ENCODE measurements at places on chromosomes 13 and 19.

GRCh38 chr19:41997851-41998229 lies 3.8 kb upstream of the ATP1A3 start:
- H3K27me3 ChIP-seq, result peaks cover 86% of the 10 kb centered on the region
- no peak for DNase-seq
- H3K4me3 ChIP-seq, result no peak overlapping the region
- H3K27ac ChIP-seq, result no peak overlapping the region

DNA sequence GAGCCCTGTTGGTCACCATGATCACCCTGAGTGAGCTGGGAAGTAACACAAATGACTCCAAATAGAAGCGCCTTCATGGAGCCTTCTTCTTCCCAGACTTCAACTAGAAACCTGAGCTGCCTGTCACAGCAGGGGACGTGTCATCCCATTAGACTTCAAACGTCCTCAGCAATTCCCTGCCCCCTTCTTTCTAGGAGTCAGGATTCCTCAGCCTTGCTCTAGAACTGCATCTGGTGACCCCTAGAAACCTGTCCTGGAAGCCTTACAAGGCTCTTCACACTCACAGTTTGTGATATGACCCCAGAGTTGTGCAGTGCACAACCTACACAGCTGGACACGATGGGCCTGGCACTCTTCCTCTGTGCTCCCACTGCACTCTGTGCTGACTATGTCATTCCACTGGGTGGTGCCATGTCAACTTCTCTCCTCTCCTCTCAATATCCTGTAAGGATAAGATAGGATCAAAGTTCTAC lies 23.6 kb upstream of the TTYH1 start:
- H3K27me3 ChIP-seq, result peaks cover 47% of the 10 kb centered on the region
- peaks cover 2% of the 10 kb centered on the region for H3K4me1 ChIP-seq
- H3K36me3 ChIP-seq, result no peaks in the 10 kb centered on the region
- H3K27ac ChIP-seq, result no peak overlapping the region
- DNase-seq, result no peak
- no peak overlapping the region for H3K4me3 ChIP-seq

GRCh38 chr19:1365319-1366269 lies 18.1 kb upstream of the NDUFS7 start:
- H3K4me3 ChIP-seq, result no peak overlapping the region
- no peak overlapping the region for H3K27ac ChIP-seq
- no peak for DNase-seq
- H3K36me3 ChIP-seq, result peaks cover 19% of the 10 kb centered on the region
- H3K4me1 ChIP-seq, result peaks cover 12% of the 10 kb centered on the region

- H3K36me3 ChIP-seq, result peaks cover 7% of the 10 kb centered on the region
- no peak overlapping the region for H3K27ac ChIP-seq
- no peaks in the 10 kb centered on the region for H3K4me1 ChIP-seq
- H3K4me3 ChIP-seq, result no peak overlapping the region
These were observed 9.8 kb downstream of the PPP1R15A start for GRCh38 chr19:48881741-48882657.

DNA sequence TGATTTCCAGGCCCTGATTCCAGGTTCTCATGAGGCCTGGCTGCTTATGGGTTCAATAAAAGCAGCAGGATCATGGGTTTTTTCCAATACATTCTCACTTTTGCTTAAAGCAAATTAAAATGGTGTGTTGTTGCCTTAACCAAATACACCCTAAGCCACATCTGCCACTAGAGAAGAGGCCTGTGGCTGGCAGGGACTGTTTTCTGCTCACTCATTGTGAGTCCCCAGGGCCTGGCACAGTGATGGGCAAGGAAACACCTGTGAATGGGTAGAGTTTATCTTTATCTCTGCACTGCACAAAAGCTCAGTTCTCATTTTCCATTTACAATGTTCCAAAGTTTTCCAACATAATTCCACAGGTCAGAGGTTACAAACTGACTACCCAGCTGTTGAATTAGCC lies 726.0 kb downstream of the UQCRFS1 start:
- peaks cover 3% of the 10 kb centered on the region for H3K4me1 ChIP-seq
- DNase-seq, result no peak
- no peak overlapping the region for H3K4me3 ChIP-seq
- no peaks in the 10 kb centered on the region for H3K27me3 ChIP-seq
- H3K27ac ChIP-seq, result no peak overlapping the region

- H3K27ac ChIP-seq, result no peak overlapping the region
- peaks cover 16% of the 10 kb centered on the region for H3K4me1 ChIP-seq
- H3K36me3 ChIP-seq, result peaks cover 14% of the 10 kb centered on the region
- peaks cover 20% of the 10 kb centered on the region for H3K27me3 ChIP-seq
- DNase-seq, result no peak
These were observed 2.1 kb downstream of the RNF225 start for GRCh38 chr19:58397533-58398037.

DNA sequence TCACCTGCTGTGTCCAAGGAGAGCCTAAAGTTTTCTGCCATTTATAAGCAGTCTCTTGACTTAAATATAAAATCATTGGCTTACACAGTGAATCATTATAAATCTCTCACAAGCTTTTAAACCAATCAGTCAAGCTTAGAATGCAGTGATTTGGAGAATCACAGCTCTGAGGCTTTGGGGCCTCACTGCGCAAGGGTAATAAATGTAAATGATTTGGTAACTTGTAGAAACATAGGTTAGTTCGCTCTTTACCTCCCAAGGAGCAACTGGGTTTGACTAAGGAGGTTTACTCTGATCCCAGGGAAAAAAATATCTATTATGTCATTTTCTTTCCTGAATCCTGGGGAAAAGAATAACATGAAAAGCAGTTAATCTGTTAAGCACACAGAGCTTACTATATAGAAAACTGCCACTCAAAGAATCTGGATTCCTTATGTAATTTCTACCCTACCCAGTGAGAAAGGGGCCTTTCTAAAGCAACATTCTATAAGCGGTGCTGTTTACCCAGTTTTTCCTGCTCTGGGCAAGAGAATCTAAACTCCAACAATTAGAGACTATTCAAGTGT lies 128.2 kb downstream of the MZT1 start:
- no peak for DNase-seq
- H3K4me1 ChIP-seq, result peaks cover 21% of the 10 kb centered on the region
- no peak overlapping the region for H3K27ac ChIP-seq
- no peaks in the 10 kb centered on the region for H3K36me3 ChIP-seq

DNA sequence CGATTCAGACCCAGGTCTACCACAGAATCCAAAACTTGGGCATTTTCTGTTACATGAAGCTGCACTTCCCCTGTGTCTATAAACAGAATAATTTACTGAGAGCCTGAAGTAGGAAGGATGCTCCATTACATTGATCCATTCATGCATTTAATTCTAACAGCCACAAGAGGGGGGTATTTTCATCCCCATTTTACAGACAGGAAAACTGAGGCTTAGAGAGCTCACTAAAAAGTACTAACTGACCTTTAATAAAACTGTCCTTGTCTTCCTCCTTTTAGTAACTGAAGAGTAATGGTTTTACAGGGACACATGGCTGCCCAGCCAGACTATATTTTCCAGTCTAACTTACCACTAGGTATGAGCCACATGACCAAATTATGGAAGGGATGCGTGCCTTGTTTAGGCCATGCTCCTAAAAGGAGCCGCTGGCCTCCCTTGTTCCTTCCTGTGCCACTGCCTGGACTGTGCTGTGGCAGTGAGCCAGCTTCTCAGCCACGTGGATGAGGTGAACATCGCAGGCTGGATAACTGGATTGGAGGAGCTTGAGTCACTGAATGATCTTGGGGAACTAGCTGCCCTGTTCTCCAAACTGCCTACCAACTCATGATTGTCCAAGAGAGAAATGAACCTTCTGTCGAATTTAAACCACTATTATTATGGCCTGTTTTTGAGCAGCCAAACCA lies 108.3 kb downstream of the DOCK9 start:
- no peaks in the 10 kb centered on the region for H3K4me1 ChIP-seq
- no peak overlapping the region for H3K4me3 ChIP-seq
- no peak overlapping the region for H3K27ac ChIP-seq

- peak overlapping the region; percentile 96 for H3K27ac ChIP-seq
- peak; percentile 78 for DNase-seq
- peaks cover 35% of the 10 kb centered on the region for H3K36me3 ChIP-seq
- peaks cover 44% of the 10 kb centered on the region for H3K4me1 ChIP-seq
These were observed 5.2 kb downstream of the TRIP10 start for GRCh38 chr19:6744381-6745301.

DNA sequence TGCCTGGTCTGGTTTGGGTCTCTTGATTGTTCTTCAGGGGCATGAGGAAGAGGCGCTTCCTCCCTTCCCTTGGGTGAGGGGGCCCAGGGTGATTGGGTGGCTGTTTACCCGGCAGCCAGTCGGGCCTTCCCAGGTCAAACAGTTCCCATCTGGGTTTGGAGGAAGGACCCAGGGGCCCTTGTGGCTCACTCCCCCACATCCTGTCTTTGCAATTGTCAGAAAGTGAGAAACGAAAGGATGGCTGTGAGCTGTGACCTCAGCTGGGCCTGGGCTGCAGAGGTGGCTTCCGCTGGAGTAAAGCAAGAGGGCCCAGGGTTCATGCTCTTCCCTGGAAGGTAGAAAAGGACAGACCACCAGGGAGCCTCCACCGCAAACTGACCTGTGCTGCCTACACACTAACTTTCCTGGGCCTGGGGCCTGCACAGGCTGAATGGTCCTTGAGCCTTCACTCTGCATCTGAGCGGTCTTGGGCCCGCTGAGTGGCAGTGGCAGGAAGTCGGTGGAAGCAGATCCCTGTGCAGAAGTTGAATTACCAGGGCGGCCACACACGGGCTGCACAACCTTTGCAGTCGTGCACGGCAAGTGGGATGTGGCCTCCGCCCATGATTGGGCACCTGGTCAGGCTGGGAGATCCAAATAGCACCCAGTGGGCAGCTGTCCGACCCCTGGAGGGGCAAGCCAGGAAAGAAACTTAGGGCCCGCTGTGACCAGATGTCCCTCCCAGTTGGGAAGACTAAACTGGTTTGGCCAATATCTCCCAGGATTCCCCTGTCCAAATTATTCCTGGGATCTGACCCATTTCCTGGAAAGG lies 5.3 kb upstream of the CD79A start:
- peaks cover 5% of the 10 kb centered on the region for H3K4me1 ChIP-seq
- peak overlapping the region; percentile 34 for H3K27ac ChIP-seq
- no peaks in the 10 kb centered on the region for H3K27me3 ChIP-seq
- DNase-seq, result no peak

GRCh38 chr19:42521346-42522030 lies 6.8 kb downstream of the CEACAM1 start:
- no peaks in the 10 kb centered on the region for H3K4me1 ChIP-seq
- H3K36me3 ChIP-seq, result no peaks in the 10 kb centered on the region
- no peak overlapping the region for H3K27ac ChIP-seq
- H3K27me3 ChIP-seq, result no peaks in the 10 kb centered on the region

DNA sequence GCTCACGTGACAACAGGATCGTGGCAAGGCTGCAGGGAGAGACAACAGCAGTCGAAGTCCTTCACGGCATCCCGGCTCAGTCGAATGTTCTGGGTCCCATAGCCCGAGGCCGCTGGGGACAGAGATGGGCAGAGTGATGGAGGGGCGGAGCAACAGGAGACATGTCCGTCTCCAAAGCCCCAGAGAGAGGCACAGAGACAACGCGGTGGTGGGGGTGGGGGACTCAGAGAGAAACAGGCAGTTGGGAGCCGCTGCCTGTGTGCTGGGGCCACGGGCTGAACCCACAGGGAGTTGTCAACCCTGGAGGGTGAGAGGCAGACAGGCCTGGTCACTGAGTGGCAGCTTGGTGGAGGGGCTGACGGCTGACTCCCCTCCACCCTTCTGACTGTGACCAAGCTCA lies 20.4 kb downstream of the NOSIP start:
- no peaks in the 10 kb centered on the region for H3K27me3 ChIP-seq
- H3K27ac ChIP-seq, result no peak overlapping the region
- no peak for DNase-seq
- H3K4me3 ChIP-seq, result no peak overlapping the region

DNA sequence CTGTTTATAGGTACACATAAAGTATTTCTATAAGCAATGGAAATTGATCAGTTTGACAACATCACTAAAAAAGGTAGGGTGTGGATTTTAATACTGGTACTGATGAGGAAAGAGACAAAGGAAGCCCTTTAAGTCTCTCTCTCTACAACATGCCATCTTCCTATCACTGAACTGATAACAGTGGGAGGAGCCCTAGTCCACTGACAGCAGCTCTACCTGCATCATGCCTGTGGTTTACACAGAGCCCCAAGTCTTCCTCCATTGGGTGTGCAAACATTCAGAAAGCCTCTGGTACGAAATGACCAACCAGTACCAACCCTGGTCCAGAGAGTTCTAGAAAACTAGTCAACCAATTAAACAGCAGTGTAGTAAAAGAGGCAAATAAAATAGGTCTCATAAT lies 53.4 kb downstream of the KLF12 start:
- H3K27ac ChIP-seq, result no peak overlapping the region
- H3K27me3 ChIP-seq, result no peaks in the 10 kb centered on the region
- H3K4me3 ChIP-seq, result no peak overlapping the region
- peaks cover 5% of the 10 kb centered on the region for H3K36me3 ChIP-seq
- DNase-seq, result no peak
- peaks cover 31% of the 10 kb centered on the region for H3K4me1 ChIP-seq

DNA sequence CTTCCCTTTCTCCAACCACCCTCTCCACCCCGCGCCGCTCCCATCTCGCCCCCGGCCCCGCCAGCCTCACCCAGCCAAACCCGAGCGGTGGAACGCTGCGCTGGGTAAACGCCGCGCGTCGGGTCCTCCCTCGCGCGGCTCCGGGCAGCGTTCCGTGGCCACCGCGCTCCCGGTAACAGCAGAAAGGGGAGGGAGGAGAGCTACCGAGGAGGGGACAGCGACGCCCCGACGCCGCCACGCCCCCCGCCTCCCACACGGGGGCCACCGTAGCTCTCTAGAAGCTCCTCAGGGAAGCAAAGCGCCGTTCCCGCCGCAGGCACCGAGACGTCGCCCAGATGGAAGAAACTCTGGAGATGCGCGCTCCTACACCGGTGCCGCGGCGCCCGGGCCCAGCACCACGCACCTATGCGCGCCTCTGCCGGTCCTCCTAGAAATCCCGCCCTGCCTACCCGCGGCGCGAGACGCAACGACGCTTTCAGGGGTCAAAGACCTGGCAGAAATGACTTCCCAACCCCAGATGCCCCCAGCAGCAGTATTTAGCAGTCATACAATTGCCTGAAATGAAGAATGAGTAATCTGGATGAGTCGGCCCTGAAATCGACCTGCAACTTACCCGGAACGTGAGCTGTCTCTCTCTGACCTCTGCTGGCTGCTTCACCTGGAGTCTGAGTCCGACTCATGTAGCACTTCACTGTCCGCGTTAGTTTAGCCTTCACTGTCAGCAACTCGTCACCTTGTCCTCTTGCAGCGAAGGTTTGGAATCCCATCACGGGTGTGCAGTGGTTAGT lies at the start of gene RUBCNL:
Gene RUBCNL (minus strand): TSS at position 189 of the 788 bp plus-strand sequence. CDS start 14,777 bp downstream, outside the sequence.
- peaks cover 37% of the 10 kb centered on the region for H3K4me1 ChIP-seq
- no peak for DNase-seq
- H3K4me3 ChIP-seq, result peak within 1 kb of the TSS; percentile 74
- peaks cover 40% of the 10 kb centered on the region for H3K27me3 ChIP-seq

GRCh38 chr19:45195764-45196163 lies 17.2 kb downstream of the BLOC1S3 start:
- DNase-seq, result no peak
- H3K27me3 ChIP-seq, result peaks cover 20% of the 10 kb centered on the region
- H3K4me3 ChIP-seq, result no peak overlapping the region

- no peak for DNase-seq
- no peaks in the 10 kb centered on the region for H3K27me3 ChIP-seq
- H3K4me1 ChIP-seq, result no peaks in the 10 kb centered on the region
- H3K36me3 ChIP-seq, result no peaks in the 10 kb centered on the region
- H3K27ac ChIP-seq, result no peak overlapping the region
These were observed 5.2 kb upstream of the KBTBD7 start for GRCh38 chr13:41199526-41199925.

All from mesothelial cell of epicardium (in vitro differentiated cells).